ENCODE measurements at places on chromosomes 13 and 19.

DNA sequence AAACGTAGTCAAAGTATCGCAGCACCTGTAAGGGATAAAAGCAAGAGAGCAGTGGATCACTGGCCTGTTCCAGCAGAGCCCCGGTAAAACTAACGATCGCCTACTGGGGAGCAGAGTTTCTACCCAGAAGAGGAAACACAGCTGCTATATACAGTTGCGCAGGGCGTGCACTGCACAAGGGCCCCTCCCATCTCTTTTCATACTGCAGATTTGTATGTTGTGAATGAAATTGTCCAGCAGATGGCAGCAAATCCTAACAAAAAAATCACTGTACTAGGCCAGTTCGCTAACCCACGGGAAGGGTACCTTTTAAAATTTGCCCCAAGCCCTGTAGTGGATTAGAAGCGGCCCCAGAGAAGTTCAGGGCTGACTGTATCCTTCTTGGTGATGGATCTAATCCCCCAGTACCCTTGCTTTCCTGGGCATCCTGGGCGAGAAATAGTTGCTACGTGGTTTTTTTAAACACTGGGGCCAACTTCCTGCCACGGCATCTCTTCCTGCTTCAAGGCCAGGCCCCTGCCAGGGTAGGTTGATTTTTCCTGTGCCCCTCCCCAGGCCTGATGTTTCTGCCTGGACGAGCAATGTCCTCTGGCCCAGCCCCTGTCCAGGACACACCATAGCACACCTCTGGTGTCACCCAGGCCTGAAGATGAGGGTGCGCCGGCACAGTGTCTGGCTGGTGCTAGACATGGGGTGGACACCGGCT lies 127.0 kb downstream of the IER2 start:
- peak; percentile 22 for DNase-seq

DNA sequence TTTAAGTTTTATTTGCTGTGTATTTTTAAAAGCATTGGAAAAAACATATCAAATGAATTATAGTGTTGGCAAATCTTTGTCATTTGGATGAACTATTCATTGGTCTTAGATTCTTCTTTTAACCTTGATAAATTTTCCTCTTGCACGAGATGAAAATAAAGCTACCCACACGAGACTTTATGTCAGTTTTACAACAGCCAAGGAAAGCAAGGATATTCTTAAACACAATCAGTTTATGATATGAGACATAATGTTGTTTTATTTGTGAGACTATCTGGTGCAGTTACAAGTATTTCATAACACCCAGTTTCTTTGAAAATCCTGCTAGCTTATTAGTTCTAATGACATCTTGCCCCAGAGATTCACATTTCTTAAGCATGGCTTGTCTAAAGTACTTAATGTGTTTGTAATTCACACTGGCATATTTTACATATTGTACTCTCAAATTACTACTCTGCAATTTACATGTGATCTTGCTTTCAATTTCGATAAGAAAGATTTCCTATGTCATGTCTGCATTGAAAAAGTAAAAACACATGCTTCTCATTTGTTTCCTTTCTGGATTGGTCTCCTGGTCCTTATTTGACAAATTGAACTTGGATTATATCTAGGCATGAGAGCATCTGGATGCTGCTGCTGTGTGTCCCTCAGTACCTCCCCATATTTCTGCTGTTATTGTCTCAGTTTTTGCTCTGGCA lies 955.5 kb upstream of the PCDH9 start:
- DNase-seq = no peak

DNA sequence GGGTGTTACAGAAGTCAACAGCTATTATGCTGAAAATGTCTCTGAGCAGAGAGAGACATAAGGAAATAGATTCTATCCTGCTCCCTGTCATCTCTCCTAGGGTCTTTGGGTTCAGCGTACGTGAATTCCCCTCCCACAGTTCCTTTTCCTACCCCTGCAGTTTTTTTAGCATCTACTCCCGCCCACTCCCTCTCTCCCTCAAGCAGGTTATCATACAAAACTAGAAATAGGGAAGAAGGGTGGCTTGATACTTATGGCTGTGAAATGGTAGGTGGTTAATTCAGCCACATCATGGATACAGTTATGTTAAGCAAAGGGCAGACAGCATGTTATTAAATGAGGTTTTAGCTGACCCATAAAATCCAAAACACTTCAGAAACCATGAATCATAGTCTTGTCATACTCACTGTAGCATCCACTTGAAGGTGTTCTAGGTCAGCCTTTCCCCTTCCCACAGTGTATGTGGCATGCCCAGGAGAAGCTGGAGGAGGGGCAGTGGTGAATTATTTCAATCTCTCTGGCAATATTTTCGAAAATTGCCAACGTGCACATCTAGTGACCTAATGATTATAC lies 236.8 kb upstream of the SERP2 start:
- DNase-seq = no peak

DNA sequence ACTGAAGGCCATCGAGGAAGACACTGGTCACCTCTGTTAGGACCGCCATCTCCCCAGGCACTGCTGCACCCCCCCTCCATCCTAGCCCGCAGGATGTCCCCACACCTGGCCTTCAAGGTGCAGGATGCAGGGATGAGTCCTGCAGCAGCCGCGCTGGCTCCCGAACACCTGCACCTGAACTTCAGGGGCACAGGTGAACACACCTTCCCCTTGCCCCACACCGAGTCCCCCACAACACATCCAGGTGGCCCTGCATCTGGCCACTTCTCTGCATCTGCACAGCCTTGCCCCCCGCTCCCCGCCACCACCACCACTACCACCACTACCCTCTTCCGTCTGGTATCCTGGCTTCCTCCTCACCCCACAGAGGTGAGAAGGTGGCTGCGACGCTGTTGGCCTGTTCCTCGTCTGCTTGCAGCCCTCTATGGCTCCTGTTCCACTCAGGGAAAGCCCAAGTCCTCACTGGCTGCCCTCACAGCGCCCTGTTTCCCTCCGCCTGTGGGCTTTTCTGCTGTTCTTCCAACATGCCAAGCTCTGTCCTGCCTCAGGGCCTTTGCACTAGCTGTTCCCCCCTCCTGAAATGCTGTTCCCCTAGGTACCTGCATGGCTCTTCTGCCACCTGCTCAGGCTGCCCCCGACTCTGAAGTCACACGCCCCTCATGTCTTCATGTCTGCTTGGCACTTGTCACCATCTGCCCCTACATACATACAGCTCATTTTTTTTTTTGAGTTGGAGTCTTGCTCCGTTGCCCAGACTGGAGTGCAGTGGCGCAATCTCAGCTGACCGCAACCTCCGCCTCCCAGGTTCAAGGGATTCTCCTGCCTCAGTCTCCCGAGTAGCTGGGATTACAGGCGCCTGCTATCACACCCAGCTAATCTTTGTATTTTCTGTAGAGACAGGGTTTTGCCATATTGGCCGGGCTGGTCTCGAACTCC lies 1.4 kb upstream of the CERS1 start:
- DNase-seq = no peak

GRCh38 chr19:41411968-41412265 lies 14.3 kb downstream of the BCKDHA start:
- no peak for DNase-seq

DNA sequence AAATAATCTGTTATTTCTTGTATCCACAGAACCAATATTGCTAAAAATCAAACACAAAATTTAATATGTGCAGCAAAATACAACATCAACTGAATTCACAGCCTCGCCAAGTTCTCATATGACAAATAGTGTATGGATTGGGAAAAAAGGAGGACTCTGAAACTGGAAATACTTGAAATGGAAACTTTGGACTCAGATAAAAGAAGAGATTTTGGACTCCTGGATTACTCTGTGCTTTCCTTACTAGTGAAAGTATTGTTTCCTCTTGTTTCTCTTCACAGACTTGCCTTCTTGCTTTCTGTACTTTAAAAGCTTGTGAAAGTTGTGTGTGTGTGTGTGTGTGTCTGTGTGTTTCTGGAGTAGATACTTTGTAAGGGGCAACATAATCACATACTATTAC lies 1596.3 kb downstream of the PCDH9 start:
- no peak for DNase-seq

- no peak for DNase-seq
These were observed 167.2 kb downstream of the NDFIP2 start for GRCh38 chr13:79648191-79648590.

DNA sequence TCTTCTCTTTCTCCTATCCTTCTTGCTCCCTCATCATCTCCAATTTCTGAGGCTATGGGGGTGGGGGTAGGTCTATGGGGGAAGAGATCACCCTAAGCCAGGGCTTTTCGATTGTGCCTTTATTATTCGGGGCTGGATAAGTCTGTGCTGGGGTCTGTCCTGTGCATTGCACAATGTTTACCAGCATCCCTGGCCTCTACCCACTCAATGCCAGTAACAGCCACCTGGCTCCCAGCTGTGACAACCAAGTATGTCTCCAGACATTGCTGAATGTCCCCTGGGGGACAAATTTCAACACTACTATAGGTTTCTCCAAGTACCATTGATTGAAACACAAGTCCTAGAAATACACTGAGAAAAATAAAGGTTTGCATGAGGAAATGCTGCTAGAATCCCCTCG lies 13.2 kb downstream of the CBY2 start:
- no peak for DNase-seq

DNA sequence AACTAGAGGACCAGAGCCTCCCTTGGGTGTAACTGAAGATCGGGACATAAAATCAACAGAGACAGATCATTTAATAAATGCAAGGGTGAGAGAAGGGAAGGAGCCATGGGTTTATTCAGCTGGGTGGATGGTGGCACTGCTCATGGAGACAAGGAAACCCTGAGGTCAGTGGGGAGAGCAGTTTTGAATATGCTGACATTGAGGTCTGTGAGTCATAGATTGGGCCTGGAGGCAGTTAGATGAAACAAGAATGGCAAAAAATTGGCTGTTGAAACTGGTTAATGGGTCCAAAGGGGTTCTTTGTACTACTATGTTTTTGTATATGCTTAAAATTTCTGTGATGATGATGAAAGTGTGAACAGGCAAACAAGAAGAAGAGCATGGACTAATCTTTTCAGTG lies 5.1 kb upstream of the GTF3A start:
- no peak for DNase-seq

DNA sequence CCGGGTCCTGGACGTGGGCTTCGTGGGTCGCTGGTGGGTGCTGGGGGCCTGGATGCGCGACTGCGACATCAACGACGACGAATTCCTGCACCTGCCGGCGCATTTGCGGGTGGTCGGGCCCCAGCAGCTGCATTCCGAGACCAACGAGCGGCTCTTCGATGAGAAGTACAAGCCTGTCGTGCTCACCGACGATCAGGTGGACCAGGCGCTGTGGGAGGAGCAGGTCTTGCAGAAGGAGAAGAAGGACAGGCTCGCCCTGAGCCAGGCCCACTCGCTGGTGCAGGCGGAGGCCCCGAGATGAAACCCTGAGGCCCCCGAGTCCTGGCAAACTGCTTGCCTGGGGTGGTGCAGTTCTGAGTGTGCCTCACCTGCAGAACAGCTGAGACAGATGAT lies 787 bp downstream of the TIMM29 start:
- DNase-seq = no peak

DNA sequence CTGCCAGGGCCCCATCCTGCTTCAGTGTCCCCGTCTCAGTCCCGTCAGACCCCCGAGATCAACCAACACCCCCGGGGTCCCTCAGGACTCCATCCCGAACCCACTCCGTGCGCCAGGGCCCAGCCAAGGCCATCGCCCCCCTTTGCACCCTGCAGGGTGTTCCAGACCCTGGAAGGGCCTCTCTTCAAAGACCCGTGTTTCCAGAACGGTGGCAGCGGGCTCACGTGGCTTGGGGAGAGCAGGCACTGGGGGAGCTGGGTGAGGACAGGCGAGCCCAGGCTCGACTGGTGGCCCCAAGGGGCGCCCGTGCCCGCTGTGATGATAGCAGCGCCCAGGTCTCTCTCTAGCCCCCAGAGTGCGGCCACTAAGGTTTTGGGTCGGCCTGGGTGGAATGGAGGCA lies 1.4 kb downstream of the KASH5 start:
- DNase-seq = no peak

DNA sequence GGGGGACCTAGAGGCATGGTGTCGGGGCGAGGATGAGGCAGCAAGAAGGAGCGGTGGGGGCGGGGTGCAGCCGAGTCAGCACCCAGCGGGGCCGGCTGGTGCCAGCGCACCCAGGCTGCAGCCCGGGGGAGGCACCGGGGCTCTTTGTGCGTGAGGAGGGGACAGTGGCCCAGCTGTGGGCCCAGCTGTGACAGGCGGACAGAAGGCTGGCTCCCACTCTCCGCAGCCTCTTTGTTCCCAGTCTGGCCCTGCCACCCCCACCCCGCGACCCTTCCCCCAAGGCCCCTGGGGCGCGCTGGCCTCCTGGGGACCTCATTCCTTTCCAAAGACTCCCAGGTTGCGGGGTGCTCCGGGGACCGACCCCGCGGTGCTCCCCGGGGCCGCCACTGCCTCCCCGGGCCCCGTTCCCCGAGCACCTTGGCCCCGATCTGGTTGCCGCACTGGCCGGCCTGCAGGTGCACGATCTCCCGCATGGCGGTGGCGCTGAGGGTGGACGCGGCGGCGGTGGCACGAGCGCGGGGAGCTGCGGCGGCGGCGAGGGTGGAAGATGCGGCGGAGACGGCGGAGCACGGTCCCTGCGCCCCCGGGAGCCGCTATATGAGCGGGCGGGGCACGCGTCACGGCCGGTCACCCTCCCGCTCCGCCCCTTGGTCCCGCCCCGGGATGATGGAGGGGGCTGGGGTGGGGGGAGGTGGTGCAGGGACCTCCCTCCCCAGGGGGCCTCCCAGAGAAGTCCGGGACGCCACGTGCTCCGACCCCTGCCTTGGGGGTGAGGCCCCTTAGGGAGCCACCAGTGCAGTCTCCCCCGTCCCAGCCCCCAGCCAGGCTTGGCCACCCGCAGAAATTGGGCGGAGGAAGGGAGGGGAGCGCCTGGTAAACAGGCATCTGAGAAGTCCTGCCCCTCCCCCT lies at the start of gene TUBB4A:
Gene TUBB4A, minus strand, starts transcription at position 570 of the 909 bp plus-strand sequence. Its CDS starts 97 bp downstream, at position 473.
- no peak for DNase-seq

DNA sequence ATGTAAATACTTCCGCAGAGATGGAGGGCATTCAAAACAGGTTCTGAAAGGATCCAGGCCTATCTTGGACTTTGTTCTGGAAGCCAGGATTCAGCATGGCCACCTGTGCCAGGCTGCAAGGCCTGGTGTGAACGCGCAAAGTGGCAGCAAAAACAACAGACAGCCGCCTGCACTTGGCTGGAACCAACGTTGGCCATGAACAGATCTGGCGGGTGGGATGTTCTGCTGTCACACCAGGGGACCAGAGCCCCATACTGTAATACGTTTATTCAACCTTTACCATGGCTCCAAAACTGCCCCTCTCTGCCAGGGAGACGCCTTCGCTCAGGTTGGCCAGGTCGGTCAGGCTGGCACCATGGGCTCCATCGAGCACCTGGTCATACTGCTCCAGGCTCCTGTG lies 69.7 kb downstream of the EPS15L1 start:
- DNase-seq = no peak

- no peak for DNase-seq
These were observed 572.7 kb downstream of the IRS2 start for GRCh38 chr13:109213714-109214113.

DNA sequence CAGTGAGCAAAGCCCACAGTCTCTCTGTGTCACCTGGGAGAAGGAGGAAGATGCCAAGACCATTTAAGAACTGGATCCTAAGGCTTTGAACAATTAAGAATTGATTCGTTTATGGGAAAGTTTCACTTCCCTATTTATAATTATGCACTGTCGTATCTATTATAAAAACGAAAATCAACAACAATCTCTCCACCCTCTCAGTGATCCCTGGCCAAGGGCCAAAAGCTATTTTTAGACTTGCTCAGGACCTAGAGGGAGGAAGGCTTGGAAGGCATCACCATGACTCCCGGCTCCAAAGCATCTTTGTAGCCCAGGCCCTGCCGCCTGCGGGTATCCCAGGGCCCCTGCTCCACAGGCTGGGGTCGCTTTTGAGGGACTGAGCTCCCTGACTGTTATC lies 1.3 kb downstream of the RHPN2 start:
- DNase-seq = no peak

GRCh38 chr13:66343224-66343828 lies 886.8 kb downstream of the PCDH9 start:
- no peak for DNase-seq

GRCh38 chr13:75769141-75769905 lies 133.2 kb downstream of the LMO7 start:
- DNase-seq = no peak
